NCI-H1105 treated with DMSO at 0.1 percent for 48 hours (cell line): ENCODE measurements at places on chromosomes 7 and 10.
A peak's percentile ranks its signal among the peaks of the same experiment; 100 is the strongest.

DNA sequence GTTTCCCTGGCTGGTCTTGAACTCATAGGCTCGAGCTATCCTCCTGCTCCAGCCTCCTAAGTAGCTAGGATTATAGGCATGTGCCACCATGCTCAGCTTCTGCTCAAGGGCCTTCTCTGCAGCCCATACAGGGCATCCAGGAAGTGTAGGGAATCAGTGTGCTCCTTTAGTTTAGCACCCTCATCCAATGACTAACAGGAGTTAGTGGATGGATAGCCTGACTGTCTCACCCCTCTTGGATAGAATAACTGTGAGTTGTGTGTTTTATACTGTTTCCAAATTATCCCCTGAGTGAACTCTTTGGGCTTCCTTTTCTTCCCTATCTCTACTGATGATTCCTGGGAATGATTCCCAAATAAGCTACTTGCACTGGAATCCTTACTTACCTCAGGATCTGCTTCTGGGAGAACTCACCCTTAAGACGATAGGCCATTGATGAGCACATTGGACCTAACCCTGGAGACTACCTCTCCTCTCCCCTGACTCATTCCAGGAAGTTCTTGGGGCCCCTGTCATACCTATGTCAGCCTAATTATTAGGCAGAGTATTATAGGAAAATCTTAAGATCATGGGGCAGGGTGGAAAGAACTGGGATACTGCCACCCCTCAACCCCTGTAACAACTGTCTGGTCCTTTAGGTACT lies 18.5 kb downstream of the STRIP2 start:
- DNase-seq, result no peak

DNA sequence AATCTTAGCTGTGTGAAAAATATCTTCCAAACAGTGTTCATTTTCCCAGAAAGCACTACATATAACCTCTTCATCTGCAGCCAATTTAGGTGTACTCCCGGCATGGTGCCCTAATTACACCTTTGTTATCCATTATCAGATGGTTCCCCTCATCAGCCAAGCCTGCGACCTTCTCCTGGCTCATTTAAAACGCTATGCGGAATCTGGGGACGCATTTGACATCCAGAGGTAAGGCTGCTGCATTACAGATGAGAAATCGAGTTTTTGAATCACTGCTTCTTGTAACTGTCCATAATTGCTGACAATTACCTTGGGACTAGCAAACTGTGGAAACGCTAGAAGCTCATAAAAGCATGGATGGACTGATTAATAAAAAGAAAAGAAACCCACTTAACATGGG lies 109.5 kb downstream of the PARP12 start:
- DNase-seq, result no peak

GRCh38 chr7:87129332-87129731 lies 22.9 kb upstream of the DMTF1 start:
- DNase-seq, result no peak

DNA sequence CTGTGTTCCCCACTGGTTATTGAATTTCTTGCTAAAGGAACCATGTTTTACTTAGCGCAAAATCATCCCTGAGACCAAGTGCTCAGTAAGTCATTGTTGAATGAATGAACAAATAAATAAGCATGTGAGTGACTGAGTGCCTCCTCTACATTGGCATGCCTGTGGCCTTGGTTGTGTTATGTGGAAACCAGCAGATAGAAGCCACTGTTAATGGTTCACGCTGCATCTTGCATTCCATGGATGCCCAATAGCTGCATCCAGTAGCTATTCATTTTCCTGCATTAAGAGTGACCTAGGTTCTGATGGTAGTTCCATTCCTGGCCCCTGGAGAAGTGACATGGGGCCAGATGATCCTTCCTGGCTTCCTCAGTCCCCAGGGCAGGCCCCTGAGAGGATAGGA lies 113.3 kb upstream of the BMPER start:
- DNase-seq, result no peak

DNA sequence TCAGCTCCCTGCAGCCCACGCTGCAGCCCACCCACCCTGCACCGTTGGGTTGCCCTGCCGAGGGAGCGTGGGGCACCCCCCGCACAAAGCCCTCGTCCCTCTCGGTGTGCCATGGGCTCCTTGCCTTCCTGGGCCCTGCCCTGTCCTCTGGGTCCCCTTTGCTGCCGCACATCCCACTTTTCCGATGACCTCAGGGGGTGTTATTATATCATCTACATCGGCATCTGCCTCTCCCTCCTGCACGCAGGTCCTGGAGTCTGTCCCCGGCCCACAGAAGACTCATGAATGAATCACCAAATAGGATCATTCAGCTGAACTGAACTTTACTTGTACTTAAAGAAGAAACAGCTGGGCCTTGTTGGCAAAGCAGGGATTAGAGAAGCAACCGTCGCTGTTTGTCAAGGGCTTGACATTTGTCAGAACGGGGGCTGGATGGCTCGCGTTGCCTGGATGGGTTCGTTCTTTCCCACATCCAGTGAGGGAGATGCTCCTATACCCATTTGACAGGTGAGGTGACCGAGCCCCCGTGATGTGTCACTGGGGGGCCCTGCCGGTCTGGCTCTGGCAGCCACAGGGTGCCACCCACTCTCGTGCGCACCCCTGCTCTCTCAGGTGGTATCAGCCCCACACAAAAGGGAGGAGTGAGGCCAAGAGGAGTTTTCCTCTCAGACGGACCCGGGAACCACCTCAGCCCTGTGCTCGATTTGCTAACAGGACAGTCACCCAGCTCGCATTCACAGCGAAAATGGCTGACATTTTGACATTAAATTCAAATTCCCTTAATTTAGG lies 58.6 kb upstream of the EBF3 start:
- DNase-seq, result no peak

- peak; percentile 47 for DNase-seq
These were observed 142.2 kb upstream of the HABP2 start for GRCh38 chr10:113410618-113411017.

- DNase-seq, result no peak
These were observed 52.5 kb upstream of the NFKB2 start for GRCh38 chr10:102342958-102343357.

DNA sequence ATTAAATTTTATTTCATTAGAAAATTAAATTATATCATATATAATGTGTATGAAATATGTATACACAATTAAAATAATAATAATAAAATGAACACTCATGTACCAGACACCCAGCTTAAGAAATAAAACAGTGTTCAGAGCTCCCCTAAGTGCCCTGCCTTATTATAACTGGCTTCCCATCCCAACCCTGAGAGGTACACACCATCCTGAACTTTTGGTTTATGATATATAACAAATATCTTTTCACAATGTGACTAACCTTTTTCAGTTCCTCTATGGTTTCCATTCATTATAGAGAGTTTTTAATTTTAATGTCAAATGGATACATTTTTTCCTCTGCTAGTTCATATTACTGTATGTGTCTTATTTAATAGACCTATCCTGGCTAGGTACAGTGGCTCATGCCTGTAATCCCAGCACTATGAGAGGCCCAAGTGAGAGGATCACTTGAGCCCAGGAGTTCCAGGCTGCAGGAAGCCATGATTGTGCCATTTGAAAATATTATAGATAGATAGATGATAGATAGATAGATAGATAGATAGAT lies 24.0 kb upstream of the STEAP2 start:
- no peak for DNase-seq

DNA sequence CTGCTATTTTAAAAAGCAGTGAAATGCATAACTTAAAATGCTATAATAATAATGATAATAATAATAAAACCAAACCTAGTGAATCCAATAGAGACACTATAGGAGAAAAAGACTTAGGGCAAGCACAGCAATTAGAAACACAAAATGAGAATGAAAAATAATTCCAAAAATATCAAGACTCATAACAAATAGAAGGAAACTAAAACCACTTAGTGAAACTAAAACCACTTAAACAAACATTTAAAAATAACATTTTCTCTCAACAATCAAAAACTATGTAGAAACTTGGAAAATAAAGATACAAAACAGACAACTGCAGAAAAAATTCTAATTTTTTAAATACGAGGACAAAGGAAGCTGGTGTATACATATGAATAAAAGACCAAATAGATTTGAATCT lies 655.2 kb upstream of the NRG3 start:
- DNase-seq, result no peak

DNA sequence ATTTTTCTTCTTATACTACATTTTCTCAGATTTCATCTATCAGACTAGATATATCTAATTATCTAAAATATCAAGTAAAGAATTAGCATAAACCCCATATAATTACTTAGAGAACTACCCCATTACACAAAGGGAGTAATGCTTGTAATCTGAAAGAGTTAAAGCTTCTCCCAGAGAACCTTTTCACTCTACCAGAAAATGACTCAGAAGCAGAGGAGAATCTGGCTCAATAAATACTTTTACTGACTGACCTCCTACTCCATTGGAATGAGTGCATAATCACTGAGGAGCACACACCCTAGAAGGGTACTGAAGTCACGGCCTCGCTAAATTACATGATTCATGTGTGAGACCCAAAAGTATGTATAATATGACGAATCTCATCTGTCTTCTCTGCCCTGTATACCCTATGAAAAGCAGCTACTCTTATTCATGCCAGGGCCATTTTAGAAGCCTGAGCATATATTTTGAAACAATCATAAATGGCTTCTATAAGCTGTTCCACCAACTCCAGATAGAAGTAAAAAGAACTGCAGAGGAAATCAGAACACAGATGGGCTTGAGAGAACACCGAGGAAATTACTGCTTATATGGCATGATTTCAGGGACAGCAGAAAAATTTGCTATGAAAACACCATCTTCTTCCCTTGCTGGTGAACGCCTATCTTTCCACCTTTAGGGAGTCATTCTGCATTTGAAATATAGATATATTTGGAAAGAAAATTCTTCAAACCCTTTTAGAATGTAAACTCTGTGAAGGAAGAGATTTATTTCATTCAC lies 32.7 kb downstream of the DNMBP start:
- no peak for DNase-seq

DNA sequence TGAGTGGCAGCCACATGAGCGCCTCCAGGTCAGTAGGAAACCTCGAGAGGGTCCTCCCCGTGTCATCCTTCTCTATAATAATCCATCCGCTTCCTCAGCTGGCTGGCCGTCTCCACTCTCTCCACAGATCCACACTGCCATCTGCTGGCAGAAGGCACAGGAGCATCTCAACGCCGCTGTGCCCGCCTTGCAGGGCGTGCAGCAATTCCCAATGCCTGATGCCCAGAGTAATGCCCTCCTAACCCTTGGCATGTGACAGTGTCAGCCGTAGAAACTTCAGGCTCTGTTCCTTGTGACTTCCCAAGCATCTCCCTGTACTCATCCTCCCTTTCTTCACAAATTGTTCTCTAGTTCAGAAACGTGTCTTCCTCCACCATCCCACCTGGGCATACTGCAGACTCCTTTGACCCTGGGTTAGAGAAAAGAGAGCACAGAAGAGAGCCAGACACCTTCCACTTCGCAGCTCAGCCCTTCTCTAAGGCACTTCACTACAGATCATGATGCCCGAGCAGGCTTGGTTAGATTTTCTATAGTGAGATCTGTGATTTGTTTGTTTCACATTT lies 70.8 kb downstream of the XPNPEP1 start:
- peak; percentile 35 for DNase-seq

DNA sequence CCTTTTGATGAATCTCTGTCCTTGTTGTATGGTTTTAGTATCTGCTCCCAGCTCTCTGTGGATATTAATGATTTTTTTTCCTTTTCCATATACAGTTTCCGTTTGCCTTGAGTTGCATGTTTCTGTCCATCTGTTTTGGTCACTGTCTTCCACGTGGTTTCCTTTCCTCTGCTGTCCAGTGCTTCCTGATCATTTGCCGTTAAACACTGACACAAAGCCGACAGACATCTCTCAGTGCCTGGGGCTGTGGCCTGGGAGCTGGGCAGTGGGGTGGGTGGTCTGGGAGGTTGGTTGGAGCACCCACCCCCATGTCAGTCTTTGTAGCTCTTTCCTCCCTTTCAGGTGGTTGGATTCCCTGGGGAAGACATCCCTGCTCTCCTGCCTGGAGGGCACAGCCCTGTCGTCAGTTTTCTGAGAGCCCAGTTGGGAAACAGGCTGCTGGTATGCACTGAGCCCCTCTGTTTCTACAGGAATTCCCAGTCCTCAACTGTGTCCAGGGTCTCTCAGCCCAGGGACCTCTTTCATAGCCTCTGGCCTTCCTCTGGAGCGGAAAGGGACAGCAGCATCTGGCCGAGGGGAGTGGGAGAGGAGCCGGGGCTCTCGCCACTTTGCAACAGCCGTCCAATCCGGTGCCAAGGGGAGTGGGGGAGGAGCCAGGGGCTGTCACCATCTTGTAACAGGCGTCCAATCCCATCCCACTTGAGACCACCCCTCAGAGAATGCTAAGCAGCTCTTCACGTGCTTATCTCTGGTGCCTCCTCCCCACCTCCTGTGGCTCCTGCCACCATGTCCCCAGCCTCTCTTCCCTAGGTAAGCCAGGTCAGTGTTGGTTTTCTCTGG lies 26.7 kb upstream of the MKI67 start:
- no peak for DNase-seq

- no peak for DNase-seq
These were observed 40.0 kb downstream of the VOPP1 start for GRCh38 chr7:55532150-55532917.

DNA sequence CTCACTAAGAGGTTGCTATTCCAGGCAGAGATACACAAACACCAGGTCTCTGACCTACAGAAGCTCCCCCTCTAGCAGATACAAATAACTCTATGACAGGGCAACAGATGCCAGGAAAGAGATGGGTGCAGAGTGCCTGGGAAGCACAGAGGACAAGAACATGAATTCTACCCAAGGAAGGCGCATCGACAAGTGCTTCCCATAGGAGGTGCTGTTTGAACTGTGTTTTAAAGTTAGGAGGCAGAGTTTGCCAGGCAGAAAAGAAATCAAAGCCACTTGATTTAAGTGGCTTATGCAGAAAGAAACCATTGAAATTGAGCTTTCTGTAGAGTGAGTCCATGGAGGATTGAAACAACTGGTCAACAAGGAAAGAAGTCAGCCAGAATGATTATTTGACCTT lies 35.3 kb upstream of the EGR2 start:
- no peak for DNase-seq

- DNase-seq, result peak; percentile 56
These were observed 15.0 kb upstream of the ENO4 start for GRCh38 chr10:116833986-116834985.

- DNase-seq, result no peak
These were observed 26.2 kb upstream of the ABLIM1 start for GRCh38 chr10:114684084-114684821.

DNA sequence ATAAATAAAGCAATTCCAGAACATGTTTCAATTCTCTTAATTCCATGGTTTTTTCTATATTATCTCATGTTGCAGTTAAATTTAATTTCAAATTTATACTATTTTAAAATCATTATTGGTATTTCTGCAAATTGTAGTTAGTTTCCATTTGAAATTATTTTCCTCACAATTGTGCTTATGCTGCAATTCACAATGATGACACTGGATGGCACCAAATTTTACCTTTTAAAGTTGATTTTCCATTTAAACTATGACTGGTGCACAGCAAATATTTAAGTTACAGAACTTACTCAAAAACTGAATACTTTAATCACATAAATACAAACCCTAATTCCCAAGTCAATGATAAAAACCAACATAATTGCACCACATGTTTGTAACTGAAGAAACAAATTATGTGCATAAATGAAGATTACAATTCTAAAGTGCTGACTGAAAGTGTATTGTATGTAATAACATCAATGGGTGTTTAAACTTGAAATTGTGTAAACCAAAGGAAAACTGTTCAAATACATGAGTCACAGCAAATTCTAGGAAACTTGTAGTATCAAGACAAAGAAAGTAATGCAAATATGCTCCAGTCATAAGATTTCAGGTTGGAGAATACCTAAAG lies 75.3 kb upstream of the AASS start:
- peak; percentile 12 for DNase-seq

- DNase-seq, result no peak
These were observed 115.9 kb downstream of the CHCHD3 start for GRCh38 chr7:132965951-132966350.
